ENCODE measurements at places on chromosomes 7 and 10. TPM values are rescaled to one million over a fixed set of nuclear protein-coding genes. Genes with fewer than 3 reads are reported as not detected.

DKK1 gene
- total RNA-seq: not detected

SERPINE1 gene
- 173 TPM for total RNA-seq

ZNF365 gene
- not detected for total RNA-seq

SFRP4 gene
- 0.37 TPM for total RNA-seq

SYT15 gene
- 0.43 TPM for total RNA-seq

ZNF804B gene
- total RNA-seq: not detected

COL26A1 gene
- 2.3 TPM for total RNA-seq

- no peak for DNase-seq
Observed at GRCh38 chr7:147411096-147411495, 1179.5 kb upstream of the C7orf33 start.

GRCh38 chr7:80107278-80107677 lies 27.4 kb upstream of the GNAI1 start:
- no peak for DNase-seq

- DNase-seq: no peak
Observed at GRCh38 chr7:71630516-71630915, 498.6 kb downstream of the GALNT17 start.

DNA sequence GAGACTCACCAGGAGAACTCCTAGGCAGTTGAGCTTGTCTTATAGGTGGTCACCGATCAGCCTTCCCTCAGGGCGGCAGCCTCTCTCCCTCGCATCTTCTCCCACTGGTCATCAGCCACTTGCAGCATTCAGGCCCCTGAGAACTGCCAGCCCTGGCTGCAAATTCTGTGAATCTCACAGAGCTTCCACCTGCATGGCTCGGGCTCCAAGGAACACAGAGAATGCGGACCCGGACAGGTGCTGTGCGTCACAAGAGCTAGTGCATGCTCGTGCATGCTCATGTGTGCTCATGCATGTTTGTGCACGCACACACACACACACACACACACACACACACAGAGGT lies 176.9 kb downstream of the ARHGAP12 start:
- DNase-seq: no peak

- DNase-seq: no peak
Observed at GRCh38 chr10:105986912-105987635, 1177.4 kb downstream of the SORCS1 start.

- DNase-seq: no peak
Observed at GRCh38 chr7:7980134-7980533, 11.5 kb downstream of the GLCCI1 start.

DNA sequence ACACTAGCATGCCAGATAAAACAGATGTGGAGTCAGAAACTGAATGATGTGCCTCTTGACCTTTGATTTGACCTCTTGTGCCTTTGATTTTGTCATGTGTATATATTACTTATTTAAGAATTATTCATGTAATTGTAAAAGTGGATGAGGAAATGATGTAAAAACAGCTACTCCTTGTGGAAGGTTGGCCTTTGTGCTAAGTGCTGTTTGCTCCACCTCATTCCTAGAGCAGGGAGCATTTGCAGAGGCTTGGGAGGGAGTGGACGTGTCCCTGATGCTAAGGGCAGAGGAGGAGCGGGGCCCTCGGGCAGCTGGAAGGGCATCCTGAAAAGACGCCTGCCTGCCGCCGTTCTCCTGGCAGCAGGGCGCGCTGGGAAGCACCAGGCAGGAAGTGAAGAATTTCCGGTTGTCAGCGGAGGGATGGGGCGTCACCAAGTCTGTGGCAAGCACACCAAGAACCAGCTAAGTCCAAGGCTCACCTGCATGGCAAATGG lies 197.6 kb upstream of the ZNF32 start:
- DNase-seq: no peak

GRCh38 chr7:27453702-27454405 lies 208.8 kb downstream of the HIBADH start:
- no peak for DNase-seq

DNA sequence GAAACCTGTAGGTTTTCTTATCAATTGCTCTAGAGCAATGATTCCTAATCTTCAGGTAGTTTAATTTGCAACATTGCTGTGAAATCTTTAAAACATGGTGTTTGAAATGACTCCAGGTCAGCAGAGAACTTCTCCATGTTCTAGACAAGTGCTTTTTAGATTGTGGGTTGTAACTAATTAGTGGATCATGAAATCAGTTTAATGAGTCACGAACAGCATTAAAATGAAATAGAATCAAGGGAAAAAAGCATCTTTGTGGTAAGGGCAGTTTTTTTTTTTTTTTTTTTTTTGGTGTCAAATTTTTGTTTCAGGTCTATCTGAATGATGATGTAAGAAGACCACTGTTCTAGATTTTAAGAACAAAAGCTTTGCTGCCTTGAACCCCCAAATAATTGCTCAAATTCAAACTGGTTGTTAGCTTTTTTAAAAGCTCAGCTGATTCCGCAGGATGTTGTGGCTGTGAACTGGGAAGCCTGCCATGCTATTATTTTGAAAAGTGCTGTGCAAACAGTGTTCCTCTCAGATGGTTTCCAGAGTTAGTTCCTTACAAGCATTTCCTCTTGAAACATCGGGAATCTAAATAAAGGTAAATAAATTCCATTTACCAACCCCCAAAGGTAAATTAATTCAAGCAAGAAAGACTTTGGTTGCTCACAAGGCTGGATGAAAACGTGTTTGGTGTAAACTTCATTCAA lies 13.1 kb upstream of the PDK4 start:
- DNase-seq: no peak

DNA sequence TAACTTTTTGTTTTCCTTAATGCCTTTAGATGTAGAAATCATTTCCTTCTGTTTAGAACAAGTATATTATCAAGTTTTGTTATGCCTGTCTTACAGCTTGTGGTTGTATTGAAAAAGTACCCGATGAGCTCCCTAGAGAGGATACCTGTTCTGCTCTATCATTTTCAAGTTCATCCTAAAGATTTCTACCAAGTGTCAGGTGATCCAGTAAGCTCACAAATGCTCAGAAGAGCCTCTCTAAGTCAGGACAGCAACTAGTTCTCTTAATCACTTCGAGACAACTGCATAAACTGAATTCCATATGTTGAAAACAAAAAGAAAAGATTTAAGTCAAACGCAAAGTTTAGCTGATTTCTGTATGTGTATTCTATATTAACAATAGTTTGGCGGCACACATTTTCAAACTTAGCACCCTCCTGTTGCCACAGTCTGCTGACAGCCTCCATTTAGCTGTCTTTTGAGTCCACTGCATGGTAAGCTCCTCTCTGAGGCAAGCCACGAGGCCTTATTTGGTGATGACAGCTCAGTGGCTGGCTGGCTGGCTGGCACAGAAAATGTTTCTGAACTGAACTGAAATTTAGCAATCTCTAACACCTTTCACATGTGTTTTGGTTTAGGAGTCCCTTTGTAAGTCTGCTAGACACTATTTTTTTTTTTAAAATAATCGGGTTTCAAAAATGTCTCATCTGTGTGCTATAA lies 59.4 kb downstream of the SEMA3C start:
- no peak for DNase-seq

GRCh38 chr7:45624392-45624760 lies 50.2 kb downstream of the ADCY1 start:
- no peak for DNase-seq

DNA sequence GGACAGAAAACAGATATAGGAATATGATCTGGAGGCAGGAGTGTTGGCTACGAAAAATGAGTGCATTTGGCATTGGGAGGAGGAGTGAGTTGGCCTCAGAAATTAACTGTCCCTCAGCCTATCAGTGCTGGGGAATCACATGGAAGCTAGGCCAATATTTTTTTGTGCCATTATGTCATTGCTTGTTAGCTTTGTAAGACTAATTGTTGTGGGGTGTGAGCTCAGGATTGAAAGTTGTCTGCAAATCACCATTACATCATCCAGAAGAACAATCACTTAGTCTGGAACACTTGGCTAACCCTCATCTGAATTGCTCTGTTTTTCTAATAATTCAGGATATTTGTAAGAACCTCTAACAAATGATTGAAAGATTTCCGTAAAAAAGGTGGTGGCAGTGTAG lies 45.2 kb upstream of the SEMA3D start:
- no peak for DNase-seq

DNA sequence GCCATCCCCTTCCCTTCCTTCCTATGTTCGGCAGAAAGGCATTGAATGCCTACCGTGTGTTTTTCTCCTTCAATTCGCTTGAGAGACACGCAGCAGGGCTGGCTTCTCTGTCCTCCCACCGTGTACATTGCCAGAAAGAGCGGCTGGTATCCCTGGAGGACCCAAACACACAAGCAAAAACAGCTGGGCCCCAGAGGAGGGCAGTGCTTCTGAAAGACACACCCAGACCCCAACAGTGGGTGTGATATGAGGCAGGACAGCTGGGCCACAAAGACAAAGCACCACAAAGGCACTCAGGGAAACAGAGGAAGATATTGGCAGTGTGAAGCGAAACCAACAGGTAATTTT lies 133.1 kb upstream of the SH2B2 start:
- DNase-seq: no peak

DNA sequence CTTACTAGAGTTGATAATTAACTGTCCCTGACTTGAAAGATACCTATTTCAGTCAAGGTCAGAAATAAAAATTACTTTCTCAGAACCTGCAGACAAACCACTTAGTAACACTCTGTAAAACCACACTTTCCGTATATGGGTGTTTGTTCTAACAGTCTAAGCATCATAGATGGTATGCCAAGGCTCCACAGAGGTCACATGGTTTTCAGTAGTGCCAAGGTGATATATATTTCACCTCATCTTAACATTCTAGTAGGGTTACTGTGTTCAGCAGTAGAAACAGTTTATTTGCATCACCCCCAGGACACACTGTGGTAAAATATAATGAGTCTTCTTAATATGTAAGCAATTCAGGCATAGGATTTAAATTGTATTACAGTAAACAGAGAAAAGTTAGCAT lies 61.5 kb downstream of the KCND2 start:
- DNase-seq: no peak

GRCh38 chr7:116986611-116987565 lies 33.6 kb downstream of the ST7 start:
- no peak for DNase-seq

DNA sequence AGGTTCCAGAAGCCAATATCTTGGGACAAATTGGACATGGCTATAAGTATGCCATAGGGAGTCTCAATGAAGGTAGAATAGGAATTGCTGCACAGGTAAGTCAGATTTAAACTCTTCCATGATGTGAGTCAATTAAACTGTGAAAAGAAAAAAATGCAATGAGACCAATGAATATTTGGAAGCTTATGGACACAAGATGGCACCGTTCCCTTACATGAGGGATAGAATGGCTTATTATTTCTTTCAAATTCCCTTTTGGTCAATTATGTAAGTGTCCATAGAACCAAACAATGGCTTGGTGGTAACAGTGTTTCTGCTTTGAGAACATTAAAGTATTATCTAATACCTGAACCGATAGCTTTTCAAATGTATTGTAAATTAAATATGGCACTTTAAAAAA lies 35.6 kb downstream of the ACADSB start:
- no peak for DNase-seq

DNA sequence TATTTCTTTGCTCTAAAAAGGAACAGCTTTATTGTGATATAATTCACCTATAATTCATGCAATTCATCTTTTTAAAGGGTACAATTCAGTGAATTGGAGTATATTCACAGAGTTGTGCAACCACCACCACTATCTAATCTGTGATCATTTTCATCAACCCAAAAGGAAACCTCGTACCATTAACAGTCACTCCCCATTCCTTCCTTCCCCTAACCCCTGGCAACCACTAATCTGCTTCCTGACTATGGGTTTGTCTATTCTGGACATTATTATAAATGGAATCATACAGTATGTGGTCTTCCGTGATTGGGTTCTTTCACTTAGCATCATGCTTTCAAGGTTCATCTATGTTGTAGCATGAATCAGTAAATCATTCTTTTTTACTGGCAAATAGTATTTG lies 52.3 kb downstream of the MKI67 start:
- DNase-seq: no peak

Measured in right lobe of liver (tissue), 6 donors.